Omental fat pad (tissue), 4 donors: ENCODE measurements at places on chromosomes 4 and X.

- no peak for DNase-seq
Measured at GRCh38 chr4:158068068-158068467, 104.8 kb downstream of the GASK1B start.

DNA sequence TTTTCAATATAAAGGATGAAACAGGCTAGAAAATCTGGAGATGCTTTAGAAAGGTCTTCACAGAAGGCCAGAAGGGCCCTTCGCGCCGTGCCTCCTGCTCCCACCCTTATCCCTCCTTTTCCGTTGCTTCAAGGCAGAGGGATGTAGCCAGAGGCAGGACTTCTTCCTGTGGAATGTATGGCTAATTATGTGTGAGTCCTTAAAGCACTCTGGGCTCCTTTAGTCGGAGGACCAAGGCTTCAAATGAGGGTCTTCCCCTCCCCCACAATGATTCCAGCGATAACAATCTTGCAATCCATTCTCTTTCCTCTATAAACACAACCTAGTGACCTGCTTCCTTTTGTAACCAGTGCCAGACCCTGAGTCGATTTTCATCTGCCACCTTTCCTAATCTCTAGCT is 103.5 kb downstream of the GPC3 start:
- no peak for DNase-seq

DNA sequence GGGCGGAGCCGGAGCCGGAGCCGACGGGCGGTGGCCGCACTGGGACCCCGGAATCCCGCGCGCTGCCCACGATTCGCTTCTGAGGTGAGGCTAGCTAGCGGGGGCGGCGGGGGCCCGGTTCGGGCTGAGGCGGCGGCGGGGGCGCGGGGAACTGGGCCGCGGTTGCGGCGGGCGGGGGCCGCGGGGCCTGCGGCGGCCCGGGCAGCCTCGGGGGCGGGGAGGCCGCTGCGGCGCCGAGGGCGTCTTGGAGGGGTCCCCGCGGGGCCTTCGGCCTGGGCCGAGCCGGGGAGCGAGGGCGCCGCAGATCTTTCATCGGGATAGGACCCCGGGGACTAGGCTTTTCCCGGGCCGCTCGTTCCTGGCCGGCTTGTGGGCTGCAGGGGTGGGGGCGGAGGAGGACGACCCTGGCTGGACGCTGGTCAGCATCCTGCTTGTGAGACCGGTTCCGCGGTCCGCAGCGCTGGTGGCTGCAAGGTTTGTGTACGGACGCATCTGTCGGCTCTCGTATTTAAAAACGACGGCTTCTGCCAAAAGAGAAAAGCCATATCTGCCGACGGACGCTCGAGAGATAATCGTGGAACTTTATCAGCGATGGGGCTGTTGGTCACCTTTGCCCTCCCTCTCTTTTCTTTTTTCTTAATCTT is 419 bp downstream of the ADD1 start:
- DNase-seq = no peak

GRCh38 chr4:116357758-116358157 is 727.6 kb downstream of the TRAM1L1 start:
- DNase-seq = no peak

GRCh38 chrX:129510331-129510730 is 13.0 kb downstream of the SMARCA1 start:
- no peak for DNase-seq

GRCh38 chr4:95563638-95564337 is 15.0 kb upstream of the UNC5C start:
- DNase-seq = no peak

DNA sequence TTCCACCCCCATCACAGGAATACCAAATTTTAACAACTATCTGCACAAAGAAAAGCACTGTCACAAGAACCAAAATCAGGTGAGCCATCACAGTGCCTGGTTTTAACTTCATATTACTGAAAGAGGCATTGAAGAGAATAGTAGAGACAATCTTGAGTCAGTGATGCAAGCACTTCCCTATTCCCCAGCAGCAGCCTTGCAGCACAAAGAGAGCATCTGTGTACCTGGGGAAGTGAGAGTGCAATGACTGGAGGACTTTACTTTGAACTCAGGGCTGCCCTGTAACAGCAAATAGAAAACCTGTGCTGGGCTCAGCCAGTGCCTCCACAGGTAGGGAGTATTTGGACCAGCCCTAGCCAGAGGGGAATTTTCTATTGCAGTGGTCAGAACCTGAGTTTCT is 361.8 kb downstream of the TEX13C start:
- no peak for DNase-seq

DNA sequence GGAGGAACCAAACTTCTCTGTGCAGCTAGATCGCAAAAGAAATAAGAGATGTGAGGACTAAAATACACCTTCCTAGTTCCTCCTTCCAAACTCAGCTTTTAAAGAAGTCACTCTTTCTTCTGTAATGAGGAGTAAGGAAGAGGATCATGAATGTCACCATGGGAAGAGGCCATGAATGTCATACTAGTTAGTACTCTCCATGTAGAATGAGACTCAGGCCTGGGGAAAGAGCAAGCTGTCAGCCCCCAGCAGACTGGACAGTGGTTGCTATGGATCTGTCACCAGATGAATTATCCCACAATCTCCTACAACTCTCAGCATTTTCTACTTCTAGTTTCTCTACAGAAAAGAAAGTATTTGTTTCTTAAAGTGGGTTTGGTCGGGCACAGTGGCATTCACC is 57.1 kb upstream of the PRDM8 start:
- no peak for DNase-seq

DNA sequence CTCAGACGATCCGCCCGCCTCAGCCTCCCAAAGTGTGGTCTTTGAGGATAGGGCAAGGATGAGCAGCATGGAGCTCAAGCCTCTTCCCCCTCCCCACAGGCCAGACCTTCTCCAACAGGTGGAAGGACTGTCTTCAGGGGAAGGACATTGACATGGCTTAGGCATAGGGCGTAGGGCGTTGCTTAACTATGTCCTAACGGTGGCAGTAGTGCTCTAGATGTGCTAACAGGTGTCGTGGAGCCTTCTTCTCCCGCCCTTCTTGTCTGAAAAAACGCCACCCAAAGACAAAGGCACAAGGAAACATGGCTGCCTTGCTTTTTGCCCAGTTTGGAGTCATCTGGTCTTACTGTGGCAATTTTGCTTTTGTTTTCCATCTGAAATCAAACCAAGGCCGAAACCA is 219.8 kb downstream of the OR13H1 start:
- DNase-seq = peak; percentile 67

DNA sequence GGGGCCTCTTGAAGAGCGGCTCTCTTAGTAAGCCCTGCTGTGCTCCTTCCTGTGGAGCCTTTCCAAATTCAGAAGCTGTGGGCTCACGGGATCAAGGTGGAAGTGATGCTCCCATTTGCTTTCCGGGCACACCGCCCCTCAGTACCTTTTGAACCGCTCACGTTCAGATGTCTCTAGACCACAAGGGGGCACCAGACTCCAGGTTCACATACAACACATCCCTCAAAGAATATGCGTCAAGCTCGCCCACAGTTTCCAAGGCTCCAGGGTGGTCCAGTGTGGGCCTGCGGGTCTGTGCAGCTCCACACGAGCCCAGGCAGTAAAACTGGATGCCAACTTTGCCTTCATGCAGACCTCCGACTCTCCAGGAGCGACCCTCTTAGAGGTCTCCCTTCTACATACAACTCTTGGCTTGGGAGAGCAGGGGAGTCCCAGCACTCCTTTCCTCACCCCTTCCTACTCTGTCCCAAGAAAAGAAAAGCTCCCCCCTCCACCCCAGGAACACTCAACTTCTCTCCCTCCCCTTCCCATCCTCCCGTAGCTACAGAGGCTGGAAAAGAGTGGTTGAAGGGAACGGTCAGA is 11.0 kb downstream of the SUPT20HL1 start:
- peak; percentile 37 for DNase-seq

DNA sequence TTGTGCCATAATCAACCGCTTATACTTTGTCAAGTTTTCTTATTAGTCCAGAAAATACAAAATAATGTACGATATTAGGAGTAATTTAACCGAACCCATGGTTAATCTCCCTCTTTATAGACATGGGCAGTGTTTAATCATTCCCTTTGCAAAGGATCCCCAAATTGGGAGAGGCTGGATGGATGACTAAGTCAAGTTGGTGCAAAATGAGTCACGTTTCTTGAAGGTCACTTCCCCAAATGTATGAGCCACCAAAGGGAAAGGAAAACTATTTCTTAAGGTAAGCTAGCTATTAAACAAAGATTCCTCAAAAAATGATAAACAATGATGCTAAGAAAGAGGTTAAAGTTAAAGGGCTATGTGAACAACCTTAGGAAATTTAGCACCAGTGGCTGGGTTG is 17.5 kb downstream of the MAML3 start:
- DNase-seq = no peak

GRCh38 chr4:112968451-112969159 is 80.8 kb upstream of the ANK2 start:
- no peak for DNase-seq

GRCh38 chr4:89994176-89994873 is 99.7 kb downstream of the MMRN1 start:
- DNase-seq = no peak

GRCh38 chr4:66741081-66741480 is 804.2 kb downstream of the CENPC start:
- DNase-seq = no peak

GRCh38 chrX:40175511-40176350 is 78.0 kb upstream of the BCOR start:
- DNase-seq = no peak

DNA sequence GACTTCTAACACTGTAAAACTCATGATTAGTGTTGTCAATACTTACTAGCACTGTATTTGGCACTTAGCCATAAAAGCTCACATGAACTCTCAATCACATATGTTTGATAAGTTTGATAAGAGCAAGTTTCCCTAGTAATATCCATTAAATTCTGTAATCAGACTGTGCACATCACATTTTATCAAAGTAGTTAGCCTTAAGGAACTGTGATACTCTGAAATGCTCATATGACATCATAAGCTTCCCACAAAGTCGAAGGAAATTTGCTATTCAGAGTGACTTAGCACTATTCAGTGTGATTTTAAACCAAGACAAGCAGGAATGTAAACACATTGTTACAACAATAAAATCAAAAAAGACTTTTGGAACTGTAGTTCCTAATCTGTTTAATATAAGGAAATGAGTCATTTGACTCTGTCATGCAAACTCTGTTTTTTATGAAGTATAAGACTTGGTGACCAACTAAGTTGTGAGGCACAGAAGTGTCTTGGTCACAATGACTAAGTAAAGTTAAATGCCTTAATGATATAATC is 6.7 kb downstream of the SLC7A11 start:
- no peak for DNase-seq

DNA sequence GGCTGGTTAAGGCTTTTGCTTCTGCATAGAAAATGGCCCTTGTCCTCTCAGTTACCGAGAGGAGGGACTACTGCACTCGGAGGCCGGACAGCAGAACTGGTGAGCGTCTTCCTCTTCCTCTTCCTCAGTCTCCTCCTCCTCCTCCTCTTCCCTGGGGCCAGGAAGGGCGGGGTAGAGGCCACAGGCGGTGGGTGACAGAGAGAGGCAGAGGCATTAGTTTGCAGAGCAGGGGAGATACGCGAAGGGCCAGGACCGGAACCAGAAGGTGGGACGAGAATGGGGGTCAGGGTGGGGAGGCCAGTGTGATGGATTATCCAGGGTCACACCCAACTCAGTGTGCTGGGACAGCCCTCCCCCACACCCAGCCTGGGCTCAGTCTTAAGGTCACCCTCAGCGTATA is 14.5 kb downstream of the IQSEC2 start:
- no peak for DNase-seq

- DNase-seq = no peak
Measured at GRCh38 chrX:80021621-80022020, 7.1 kb downstream of the TBX22 start.

DNA sequence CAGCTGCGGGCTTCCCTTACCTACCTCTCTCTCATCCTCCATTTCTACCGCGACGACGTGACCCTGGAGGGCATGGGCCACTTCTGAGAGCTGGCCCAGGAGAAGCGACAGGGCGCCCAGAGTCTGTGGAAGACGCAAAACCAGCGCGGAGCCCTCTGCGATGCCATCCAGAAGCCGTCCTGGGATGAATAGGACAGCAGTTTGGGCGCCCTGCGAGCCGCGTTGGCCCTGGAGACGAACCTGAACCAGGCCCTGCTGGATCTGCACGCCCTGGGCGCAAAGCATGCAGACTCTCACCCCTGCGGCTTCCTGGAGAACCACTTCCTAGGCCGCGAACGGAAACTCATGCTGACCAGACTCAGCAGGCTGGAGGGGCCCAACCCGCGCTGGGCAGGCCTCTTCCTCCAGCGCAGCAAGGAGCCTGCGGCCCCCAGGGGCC is 52.7 kb upstream of the TMPRSS11F start:
- DNase-seq = no peak

- DNase-seq = no peak
Measured at GRCh38 chr4:56705334-56705733, 24.2 kb upstream of the HOPX start.

GRCh38 chrX:148582353-148582752 is 81.9 kb downstream of the AFF2 start:
- DNase-seq = no peak

- no peak for DNase-seq
Measured at GRCh38 chr4:124803641-124804040, 91.1 kb upstream of the ANKRD50 start.

DNA sequence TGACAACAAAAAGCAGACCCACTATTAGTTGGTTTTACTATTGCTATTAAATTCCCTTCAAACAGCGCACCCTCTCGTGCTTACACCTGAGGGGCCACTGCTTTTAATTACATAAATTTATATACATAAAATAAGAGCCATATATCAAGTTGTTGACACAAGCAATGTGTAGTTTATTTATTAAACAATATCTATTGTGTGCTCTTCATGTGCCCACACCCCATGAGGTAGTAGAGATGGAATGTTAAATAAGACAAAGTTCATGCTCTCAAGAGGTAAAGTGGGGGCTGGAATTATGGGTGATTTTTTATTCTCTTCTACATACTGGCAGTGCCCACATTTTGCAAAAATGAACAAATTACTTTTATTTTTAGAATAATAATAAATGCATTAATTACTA is 47.3 kb downstream of the KCNIP4 start:
- DNase-seq = no peak

DNA sequence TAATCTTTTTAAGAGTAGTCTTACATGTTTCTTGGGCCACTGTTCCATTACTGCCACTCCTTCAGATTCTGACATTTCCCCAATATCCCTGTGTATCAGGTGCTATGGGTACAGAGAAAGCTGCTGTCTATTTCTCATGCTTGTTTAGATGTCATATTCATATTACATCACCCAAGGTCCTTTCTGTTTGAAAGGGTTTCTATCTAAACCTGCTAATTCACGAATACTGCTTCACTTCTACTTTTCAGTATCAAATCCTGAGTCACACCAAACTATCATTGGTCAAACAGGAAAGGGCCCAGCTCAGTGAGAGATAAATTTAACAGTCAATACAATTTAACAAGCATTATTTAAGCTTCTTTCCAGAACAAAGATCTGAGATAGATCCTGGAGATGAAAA is 241.4 kb downstream of the UGT8 start:
- no peak for DNase-seq

GRCh38 chrX:129689796-129690195 is 35.0 kb upstream of the APLN start:
- no peak for DNase-seq

DNA sequence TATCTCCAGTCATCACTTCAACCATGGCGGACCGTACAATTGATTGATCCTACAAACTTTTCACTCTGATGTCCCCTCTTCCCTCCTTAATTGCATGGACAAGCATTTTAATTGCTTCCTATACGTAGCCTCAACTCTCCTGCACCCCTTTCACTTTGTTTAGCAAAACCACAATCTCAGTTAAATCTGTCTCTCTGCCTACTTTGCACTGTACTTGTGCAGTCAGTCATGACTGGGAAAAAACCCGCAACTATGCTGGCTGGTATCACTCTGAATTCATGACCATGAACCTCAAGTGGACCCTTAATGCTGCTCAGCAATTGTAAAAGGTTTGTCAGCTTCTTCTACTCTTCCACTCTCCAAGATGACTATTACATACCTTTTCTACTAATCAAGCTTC is 51.7 kb upstream of the AFF2 start:
- no peak for DNase-seq
